ENCODE measurements at places on chromosomes 13 and 19.

- no peak for DNase-seq
Observed at GRCh38 chr13:25753976-25754375, 297.8 kb downstream of the SHISA2 start.

- DNase-seq = no peak
Observed at GRCh38 chr13:64029343-64030093, 2613.9 kb upstream of the PCDH20 start.

DNA sequence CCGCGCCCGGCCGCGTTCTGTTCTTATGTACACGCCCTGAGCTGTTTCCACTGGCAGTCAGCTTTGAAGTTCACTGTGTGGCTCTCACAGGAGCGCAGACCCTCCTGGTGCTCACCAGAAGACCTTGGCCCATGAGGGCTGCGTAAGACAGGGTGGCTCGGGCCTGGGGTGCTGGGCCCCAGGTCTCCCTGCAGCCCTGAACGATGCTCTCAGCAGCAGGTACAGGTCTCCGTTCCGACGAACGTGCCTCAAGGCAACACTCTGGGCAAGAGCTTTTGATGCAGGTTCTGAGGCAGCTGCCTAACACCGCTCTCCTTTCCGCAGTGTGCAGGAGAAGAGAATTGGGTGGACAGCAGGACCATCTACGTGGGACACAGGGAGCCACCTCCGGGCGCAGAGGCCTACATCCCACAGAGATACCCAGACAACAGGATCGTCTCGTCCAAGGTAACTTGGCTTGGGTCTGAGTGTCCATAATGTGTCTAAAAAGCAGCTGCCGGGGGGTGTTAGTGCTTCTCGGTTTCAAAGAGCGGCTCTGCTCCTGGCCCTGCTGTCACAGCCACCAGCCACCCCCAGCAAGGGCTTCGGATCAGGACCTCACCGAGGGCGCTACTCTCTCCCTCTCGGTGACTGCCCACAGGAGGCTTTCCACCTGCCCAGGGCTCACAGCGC is 95.1 kb downstream of the ATP11A start:
- DNase-seq = no peak

DNA sequence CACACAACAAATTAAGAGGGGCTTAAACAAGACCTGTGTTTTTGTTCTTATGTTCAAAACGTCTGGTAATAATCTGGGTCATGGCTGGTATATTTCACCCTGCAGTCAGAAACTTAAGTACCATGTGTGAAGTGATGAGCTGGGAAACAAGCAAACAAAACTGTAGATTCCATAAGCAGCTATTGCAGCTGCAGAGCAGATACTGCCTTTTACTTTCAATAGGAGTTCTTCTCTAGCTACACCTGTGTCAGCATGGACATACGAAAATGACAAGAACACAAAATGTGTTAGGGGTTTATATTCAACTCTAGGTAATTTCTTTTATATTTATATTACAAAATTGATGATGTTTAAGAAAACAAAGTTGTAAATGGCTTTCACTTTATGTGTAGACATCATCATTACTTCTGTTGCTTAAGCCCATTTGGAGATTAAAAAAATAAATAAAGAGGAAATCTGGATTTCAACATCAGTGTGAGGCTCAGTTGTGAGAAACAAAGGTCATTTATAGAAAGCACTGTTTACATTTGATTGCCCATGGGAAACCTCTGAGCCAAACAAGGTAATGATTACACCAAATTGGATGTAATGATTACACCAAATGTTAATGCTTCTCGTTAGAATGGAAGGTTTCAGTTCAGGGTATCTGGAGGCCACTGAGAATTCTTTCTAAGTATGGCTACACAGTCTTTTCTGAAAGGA is 451.0 kb upstream of the SLC10A2 start:
- no peak for DNase-seq

- no peak for DNase-seq
Observed at GRCh38 chr19:55116859-55117662, at the start of gene PPP1R12C. PPP1R12C (minus strand) TSS chr19:55117637; CDS start chr19:55117543, 94 bp downstream.

- DNase-seq = no peak
Observed at GRCh38 chr13:107450931-107451330, 764.4 kb downstream of the LIG4 start.

DNA sequence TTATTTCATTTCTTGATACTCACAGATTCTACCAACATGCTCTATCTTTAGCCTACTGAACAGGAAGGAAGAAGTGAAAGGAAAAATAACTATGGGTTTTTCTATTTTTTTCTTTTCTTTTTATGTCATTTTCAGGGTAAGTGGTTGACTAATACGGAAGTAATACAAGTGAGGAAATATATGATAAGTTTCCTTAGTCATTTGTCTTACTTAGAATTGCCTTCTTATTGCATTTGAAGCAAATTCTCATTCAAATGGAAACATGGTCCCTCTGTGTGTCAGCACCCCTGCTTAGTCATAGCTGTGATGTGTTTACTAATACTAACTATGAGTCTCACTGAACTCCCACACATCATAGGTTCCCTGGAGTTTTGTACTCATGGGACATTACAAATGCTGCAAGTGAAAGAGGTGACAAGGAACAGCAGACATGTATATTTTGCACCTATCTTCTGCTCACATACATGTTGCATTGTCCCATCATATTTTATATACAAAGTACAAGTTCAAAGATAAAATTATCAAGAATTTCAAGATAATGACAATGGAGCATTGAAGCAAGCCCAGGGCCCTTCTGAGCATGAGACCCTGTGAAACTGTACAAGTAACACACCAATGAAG is 60.1 kb downstream of the DCT start:
- DNase-seq = no peak

DNA sequence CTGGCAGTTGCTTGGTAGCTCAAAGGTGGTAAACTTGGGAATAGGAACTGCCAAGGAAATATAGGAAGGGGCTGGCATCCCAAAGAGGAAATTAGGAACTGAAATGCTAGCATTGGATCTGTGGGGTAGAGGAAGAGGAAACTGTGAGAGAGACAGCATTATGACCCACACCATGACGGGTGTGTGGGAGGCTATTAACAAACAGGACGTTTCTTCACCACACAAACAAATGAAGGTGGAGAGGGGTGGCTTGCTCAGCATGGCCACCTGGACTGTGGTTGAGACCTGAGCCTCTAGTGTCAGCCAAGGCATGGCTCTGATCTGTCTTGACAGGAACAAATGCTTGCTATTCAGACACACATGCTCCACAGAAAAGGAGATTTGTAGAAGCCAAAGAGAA is 178.2 kb downstream of the B3GLCT start:
- no peak for DNase-seq

DNA sequence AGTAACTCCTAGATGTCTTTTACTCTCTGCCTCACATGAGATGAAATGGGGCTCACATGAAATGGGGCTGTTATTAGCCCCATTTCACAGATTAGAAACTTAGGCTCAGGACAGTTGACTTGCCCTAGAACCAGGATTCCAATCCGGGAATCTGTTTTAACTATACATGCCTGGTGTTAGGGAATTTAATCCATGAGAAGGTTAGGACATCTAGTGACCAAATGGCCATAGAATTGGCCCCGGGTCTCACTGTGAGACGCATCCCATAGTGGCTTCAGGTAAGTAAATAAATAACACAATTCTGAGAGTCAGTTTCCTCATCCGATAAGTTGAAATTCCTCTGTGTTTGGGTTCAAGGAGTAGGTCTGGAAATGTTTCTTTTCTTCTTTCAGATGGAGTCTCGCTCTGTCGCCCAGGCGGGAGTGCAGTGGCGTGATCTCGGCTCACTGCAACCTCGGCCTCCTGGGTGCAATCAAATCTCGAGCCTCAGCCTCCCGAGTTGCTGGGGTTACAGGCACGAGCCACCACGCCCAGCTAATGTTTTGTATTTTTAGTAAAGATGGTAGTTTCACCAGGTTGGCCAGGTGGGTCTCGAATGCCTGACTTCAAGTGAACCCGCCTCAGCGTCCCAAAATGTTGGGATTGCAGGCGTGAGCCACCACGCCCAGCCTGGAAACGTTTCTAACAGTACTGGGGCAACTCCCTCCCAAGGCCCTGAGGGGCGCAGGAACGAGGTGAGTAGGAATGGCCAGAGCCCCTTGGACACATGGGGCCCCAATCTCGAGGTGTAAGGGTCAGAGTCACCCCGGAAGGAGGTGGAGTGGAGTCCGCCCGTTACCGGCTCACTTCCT is 1.2 kb upstream of the ZNF574 start:
- no peak for DNase-seq

DNA sequence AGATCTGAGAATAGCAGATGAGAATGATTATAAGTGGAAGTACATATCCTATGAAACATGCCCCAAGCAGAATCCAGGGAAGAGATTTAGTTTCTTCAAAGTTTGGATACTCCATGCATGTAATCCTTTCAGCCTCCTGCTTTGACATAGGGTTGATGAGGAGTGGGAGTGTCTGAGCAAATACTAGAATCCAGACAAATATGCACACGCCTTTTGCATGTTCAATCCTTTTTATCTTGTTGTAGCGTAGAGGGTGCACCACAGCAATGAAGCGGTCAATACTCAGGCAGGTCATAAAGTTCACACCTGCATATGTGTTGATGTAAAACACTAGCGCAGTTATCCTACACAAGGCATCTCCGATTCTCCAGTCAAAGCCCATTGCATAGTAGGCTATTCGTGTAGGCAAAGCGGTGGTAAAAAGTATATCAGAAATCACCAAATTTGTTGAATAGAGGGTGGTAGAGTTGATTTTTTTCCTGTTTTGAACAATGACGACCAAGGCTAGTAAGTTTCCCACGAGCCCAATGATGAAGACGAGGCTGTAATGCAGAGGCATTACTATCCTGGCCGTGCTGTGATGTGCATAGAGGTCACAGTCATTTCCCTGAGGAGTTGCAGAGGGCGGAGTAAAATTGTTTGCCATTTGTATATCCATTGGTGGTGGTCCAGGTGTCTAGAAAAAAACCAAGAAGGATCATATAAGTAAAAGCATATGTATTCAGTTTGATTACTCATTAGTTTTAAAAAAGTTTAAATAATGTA is 11.5 kb downstream of the GPR183 start:
- no peak for DNase-seq

- no peak for DNase-seq
Observed at GRCh38 chr19:30968210-30968609, 381.0 kb downstream of the TSHZ3 start.

GRCh38 chr13:81487151-81487550 is 1146.2 kb upstream of the SPRY2 start:
- DNase-seq = no peak

DNA sequence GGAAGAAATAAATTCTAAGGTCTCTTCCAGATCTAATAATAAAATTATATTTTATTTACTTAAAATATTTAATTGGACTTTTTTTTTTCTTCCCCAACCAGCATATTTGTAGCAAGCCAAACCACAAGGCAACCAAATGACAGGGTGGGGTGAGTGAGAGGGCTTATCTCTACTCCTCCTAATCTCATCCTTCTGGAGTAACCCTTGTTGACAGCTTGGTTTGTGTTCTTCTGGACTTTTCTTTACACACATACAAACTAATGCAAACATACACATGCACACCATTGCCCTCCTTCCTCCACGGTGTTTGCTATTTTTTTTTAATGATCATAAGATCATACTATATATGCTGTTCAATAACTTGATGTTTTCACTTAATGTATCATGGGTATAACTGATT is 383.1 kb downstream of the DLEU7 start:
- DNase-seq = no peak

DNA sequence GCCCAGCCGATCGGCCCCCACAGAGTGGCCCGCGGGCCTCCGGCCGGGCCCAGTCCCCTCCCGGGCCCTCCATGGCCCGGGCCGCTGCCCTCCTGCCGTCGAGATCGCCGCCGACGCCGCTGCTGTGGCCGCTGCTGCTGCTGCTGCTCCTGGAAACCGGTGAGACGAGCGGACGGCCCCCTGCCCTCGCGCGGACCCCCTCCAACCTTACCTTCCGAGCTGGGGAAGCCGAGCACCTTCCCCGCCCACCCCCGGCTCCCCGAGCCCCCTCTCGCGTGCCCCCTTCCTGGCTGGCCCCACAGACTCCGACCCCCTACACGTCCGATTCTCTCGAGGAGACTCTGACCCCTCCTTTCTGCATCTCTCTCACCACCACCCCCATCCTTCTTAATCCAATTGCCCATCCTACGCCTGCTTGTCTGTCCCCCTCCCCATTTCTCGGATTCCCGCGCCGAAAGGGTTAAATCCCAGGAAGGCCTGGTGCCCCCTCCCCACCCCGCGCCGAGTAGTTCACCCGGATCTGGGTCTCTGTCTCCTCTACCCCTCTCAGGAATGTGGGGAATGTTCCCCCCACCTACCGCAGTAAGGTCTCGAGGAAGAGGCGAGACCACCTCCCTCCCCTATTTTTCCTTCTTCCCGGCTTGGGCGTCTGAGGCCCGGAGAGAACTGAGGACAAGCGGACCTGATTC is 502 bp downstream of the NECTIN2 start:
- no peak for DNase-seq

- no peak for DNase-seq
Observed at GRCh38 chr13:101423872-101424271, 7.6 kb upstream of the NALCN start.
